Nucleus accumbens (tissue), 56 donors: ENCODE measurements at places on chromosomes 1 and 21.

- no peak for DNase-seq
Observed at GRCh38 chr21:34795548-34796180, 126.9 kb downstream of the CLIC6 start.

DNA sequence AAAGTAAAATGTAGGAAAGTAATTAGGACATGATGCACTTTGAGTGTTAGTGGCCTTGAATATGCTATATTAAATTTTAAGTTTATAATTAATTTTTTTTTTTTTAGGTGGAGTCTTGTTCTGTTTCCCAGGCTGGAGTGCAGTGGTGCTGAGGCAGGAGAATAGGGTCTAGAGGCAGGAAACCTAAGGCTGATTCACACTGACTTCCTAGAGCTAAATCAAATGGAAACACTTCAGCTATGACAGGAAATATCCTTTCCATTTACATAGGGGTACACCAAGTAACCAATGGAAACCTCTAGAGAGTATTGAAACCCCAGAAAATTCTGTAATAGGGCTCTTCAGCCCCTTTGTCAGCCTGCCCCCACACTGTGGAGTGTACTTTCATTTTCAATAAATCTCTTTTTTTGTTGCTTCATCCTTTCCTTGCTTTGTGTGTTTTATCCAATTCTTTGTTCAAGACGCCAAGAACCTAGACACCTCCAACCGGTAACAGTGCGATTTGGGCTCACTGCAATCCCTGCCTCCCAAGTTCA, 17.9 kb upstream of the THRAP3 start:
- no peak for DNase-seq

DNA sequence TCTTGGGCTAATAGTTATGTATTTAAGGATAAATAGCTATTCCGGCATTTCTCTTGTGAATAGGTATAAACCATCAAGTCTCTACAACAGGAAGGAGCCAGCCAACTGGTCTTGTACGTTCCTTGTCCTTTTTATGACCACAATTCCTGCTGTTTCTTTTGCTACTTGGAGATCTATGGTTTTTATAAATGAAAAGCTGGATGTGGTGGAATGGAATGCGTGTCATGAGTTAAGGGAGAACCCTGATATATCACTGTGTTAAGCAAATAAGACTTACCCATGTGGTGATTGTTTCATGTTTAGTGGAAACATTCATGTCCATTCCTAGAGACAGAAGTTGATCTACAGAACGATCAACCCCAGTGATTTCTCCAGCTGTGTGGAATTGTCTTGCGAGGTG, 282.1 kb downstream of the RPS6KC1 start:
- DNase-seq: no peak

DNA sequence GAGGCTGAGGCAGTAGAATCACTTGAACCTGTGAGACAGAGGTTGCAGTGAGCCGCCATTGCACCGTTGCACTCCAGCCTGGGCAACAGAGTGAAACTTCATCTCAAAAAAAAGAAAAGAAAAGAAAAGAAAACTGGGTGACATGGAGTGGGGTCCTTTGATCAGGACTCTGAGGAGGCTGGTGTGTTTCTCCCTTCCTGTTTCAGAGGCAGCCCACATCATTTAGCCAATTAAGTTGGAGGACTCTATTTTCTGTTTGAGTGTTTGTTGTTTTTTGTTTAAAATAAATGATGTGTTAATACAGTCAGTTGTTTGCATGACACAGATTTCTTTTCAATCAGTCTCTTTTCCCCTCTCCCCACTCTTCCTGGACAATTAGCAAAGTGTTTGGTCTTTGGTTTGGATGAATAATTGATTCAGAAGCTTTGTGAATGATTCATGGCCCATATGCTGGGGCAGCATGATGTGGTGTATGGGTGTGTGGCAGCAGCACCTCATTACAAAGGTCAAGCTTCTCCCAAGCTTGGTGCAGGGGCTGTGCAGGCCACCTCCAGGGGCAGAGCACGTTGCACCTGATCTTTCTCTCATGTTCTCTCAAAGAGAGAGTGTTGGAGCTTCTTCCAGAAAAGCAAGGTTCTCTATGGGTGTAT, 48.8 kb downstream of the CACNA1E start:
- DNase-seq: no peak

GRCh38 chr1:23050201-23050600, 30.9 kb downstream of the KDM1A start:
- no peak for DNase-seq

- no peak for DNase-seq
Observed at GRCh38 chr1:113133038-113133437, 60.0 kb downstream of the LRIG2 start.

GRCh38 chr1:106608841-106609240, 447.6 kb upstream of the PRMT6 start:
- no peak for DNase-seq

- no peak for DNase-seq
Observed at GRCh38 chr1:53320646-53321045, 7.2 kb downstream of the LRP8 start.

- DNase-seq: no peak
Observed at GRCh38 chr1:247415423-247416361, at the start of gene NLRP3. TSS of gene NLRP3 (plus strand) at chr1:247416173. CDS start at chr1:247418801, 2,628 bp downstream.

DNA sequence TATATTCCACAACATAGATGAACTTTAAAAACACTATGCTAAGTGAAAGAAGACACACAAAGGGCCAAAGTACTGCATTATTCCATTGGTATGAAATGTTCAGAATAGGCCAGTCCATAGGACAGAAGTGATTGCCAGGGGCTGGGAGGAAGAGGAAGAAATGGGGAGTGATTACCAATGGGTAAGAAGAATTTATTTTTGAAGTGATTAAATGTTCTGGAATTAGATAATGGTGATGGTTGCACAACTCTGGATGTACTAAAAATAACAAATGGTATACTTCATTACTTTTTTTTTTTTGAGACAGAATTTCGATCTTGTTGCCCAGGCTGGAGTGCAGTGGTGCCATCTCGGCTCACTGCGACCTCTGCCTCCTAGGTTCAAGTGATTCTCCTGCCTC, 61.7 kb downstream of the CHD5 start:
- DNase-seq: no peak

- no peak for DNase-seq
Observed at GRCh38 chr1:231194843-231195516, 33.1 kb downstream of the TRIM67 start.

DNA sequence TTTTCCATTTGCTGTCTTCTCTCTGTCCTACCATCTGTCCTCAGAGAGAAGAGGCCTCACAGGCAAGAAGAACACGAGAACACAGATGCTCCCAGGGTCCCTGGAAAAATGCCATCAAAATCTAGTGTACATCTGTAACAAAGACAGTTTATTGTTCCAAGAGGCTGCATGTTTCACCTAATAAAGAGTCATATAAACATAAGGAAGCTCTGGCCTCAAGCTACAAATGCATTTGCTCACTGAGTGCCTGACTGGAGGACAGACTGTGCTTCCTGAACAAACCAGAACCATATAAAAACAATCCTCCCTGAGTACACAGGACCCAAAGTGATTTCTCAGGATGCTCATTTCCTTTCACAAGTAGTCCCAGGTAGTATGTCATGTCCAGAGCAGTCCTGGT, 76.3 kb upstream of the SLC44A3 start:
- DNase-seq: no peak

DNA sequence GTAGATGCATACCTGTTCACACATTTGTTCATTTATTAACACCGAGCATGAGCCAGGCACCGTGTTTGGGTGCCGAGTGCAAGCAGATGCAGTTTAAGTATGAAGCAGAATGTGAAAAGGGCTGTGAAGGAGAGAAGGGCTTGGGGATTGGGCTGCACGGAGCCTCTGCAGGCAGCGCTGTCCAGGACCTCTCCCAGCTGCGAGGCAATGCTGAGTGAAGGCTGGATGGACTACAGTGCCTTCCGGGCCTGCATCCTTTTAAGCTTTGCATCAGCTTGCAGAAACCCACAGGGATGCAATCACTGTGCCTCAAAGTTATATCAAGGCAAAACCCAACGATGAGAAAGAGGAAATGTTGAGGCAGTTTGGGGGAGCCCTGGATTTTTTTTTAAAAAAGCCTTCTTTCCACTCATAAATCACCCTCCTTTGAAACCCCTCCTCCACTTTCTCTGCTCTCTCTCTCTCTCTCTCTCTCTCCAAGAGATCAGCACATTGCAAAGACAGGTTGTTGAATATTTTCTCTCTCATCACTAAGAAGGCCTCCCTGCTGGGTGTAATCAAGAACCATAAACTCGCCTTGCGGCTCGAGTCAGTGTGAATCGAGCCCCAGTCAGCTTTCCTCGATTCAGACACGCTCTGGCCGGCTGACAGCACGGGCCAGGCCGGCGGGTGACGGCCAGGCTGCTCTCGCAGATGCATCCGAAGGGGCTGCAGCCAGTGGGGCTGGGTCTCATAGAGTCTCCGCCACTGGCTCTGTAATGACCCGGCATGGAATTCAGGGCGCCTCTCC, 89.2 kb upstream of the POU3F1 start:
- no peak for DNase-seq
